ENCODE measurements at places on chromosomes 3 and 15. TPM values are rescaled to one million over a fixed set of nuclear protein-coding genes. Genes with fewer than 3 reads are reported as not detected.

- no peak for DNase-seq
Measured at GRCh38 chr15:79157631-79158592, 67.3 kb upstream of the RASGRF1 start.

- peak; percentile 83 for DNase-seq
Measured at GRCh38 chr15:51759557-51760070, 8.2 kb downstream of the TMOD2 start.

- DNase-seq: peak; percentile 93
Measured at GRCh38 chr3:46078712-46079400, 51.6 kb upstream of the XCR1 start.

FAM107A gene
- total RNA-seq: 0.42 TPM

ARPIN gene
- total RNA-seq: 5.2 TPM

All from M059J (cell line).